ENCODE measurements at places on chromosomes 5 and 9. TPM values are rescaled to one million over a fixed set of nuclear protein-coding genes. Genes with fewer than 3 reads are reported as not detected.

MZB1 gene
- total RNA-seq: 1.3 TPM

GRCh38 chr5:72525816-72526215, 18.6 kb upstream of the ZNF366 start:
- no peak for DNase-seq

- DNase-seq: no peak
Measured at GRCh38 chr5:17794815-17795214, 160.6 kb downstream of the TAF11L14 start.

SOHLH1 gene
- total RNA-seq: not detected

GRCh38 chr5:65928322-65928752, 2.0 kb downstream of the ERBIN start:
- DNase-seq: no peak
